Sciatic nerve (tissue), 2 donors: ENCODE measurements at places on chromosomes 16 and 17. TPM values are rescaled to one million over a fixed set of nuclear protein-coding genes. Genes with fewer than 3 reads are reported as not detected.

The EVI2A gene
- 9.3 TPM for total RNA-seq

- no peak for DNase-seq
These were observed 65.3 kb upstream of the NFAT5 start for GRCh38 chr16:69500496-69500895.

GRCh38 chr16:51545951-51546350 lies 394.9 kb upstream of the SALL1 start:
- DNase-seq, result no peak

DNA sequence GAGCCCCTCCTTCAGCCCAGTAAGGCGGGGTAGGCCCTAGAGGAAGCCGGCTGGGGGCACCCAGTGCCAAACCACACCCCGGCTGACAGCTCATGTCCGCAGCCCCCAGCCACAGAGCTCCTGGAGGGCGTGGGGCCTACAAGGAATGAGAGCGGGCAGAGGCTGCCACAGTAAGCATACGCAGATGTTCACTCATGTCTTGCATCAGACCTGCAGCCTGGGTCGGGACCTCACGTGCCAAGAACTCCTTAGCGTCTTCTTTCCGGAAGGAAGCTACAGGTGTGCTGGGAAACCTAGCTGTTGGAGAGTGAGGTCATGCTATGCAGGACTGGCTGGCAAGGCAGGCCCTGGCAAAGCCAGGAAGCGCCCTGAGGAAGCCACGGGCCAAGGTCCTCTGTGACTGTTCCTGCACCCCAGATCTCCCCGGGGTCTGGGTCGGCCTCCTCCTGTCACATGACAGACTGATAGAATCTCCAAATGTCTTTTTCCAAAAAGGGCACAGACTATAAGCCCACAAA lies 1.6 kb downstream of the ZNF598 start:
- DNase-seq, result no peak

DNA sequence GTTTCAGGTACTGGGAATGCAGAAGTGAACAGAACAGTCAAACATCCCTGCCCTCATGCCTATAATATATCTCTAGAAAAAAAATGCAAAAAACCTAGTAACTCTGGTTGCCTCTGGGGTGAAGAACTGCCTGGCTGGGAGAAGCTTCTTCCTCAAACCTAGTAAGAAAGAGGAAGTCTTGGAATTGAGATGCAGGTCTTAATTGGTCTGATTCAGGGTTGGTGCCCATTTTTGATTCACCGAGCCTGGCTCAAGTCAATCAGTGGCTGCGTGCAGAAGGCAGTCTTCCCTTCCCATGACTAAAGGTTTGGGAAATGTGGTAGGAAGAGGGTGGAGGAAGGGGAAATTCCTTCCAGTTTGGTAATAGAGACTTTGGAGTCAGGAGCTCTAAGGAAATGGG lies 22.4 kb downstream of the CDRT15 start:
- DNase-seq, result no peak
